Stimulated activated CD4-positive, alpha-beta T cell treated with anti-CD3 and anti-CD28 coated beads, TNF-alpha, amount 100 ng/mL, for 4 hours (primary cell): ENCODE measurements at places on chromosomes 4 and X.

GRCh38 chr4:156945532-156945931, 26.1 kb downstream of the PDGFC start:
- no peak for DNase-seq

GRCh38 chr4:125482822-125483221, 168.1 kb downstream of the FAT4 start:
- no peak for DNase-seq

GRCh38 chr4:138223231-138223910, 18.8 kb downstream of the SLC7A11 start:
- DNase-seq = no peak

- DNase-seq = no peak
Observed at GRCh38 chrX:149462849-149463248, 42.3 kb downstream of the IDS start.

DNA sequence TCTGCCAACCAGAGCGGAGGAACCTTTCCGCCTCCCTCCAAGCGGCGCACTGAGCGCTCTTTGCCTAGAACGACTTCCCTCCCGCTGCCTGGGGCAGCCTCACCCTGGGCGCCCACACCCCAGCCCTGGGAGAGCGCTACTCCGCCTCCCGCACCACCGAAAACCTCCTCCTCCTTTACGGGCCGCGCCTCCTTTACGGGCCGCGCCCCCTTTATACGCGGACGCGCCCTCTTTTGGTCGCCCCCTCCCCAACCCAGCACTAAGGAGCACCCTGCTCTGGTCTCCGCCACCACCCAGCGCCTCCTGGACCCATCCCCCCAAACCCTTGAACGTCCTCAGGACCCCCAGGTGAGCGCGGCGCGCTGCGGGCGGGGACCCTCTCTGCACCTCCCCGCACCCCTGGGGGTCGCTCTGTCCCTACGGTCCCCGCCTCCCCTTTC, 586 bp upstream of the NSG1 start:
- DNase-seq = peak; percentile 11

- no peak for DNase-seq
Observed at GRCh38 chr4:146648461-146648783, 9.7 kb downstream of the POU4F2 start.

- no peak for DNase-seq
Observed at GRCh38 chrX:114798907-114799306, 215.0 kb downstream of the HTR2C start.

GRCh38 chr4:155777971-155778735, 19.3 kb downstream of the GUCY1B1 start:
- DNase-seq = no peak

GRCh38 chrX:100247826-100248225, 162.2 kb downstream of the PCDH19 start:
- no peak for DNase-seq

DNA sequence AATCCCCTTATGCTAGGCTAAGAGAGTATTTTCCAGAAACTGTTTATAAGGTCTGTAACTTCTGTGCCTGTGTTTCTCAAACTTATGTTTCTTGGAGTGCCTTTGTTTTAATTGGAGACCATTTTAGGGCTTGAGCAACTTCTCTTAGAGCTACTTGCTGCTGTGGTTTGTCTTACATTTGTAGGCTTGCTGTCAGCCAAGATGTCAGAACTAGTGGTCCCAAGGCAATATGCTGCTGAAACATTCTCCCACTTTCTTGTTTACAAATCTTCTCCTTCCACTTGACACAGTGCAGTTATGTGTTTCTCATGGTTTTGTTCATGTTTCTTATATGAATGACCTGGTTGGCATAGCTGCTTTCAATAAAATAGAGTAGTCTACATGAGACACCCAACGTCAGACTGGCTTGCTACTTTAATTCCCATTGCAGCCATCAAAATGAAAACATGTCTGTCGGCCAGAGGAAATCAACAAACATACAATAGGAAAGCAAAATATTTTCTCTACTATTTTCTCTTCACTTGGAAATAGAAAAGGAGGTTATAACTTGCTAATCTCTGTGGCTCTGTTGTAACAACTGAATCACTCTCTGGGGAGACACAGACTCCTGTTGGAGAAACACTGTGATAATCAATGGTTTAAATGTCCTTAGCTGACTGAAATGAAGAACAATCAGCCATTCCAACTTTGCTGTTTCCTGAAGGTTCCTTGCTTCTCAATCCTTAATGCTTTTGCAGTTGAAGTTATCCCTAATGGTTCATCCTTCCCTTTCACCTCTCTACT, 426.4 kb downstream of the PDGFC start:
- no peak for DNase-seq

DNA sequence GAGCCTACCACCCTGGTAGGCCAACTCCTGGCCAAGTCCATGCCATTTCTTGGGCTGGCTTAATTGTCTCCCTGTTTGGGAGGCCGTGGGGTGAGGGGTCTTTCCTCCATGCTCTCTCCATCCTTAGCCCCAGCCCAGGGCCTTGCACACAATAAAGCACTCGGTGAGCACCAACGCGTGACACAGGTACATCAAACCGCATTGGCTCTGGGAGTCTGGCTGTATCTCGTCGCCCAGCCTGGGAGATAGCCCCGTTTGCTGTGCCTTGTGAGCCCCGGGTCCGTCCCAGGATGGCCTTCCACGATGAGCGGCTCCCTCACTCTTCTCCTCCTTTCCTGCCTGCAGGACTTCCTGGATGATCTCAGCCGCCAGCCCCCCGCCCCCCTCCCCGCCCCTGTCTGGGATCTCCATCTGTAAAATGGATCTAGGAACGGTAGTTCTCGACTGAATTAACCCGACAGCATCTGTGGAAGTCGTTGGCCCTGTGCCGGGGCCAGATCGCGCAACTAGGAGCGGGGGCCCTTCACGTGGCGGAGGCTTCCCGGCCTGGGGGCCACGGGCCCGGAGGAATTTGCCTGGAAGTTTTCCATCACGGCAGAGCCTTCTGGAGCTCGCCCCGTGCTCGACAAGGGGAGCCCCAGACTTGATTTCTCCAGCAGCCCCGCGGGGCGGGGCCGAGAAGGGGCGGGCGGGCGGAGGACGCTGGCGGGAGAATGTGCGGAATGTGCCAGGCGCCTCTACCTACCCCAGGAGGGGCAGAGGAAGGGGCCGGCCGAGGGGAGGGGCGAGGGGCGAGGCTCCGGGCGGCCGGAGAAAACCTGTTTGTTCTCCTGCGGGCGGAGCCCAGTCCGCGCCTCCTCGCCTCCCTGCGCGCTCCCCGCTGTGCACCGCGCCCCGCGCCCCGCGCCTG, at the start of gene ZNF185:
ZNF185 (plus strand) TSS at position 846 of the 910 bp plus-strand sequence. CDS start 16,423 bp downstream, outside the sequence.
- no peak for DNase-seq

- no peak for DNase-seq
Observed at GRCh38 chrX:10557166-10557565, 63.2 kb downstream of the MID1 start.

- DNase-seq = no peak
Observed at GRCh38 chr4:186691396-186691795, 32.3 kb downstream of the FAT1 start.

DNA sequence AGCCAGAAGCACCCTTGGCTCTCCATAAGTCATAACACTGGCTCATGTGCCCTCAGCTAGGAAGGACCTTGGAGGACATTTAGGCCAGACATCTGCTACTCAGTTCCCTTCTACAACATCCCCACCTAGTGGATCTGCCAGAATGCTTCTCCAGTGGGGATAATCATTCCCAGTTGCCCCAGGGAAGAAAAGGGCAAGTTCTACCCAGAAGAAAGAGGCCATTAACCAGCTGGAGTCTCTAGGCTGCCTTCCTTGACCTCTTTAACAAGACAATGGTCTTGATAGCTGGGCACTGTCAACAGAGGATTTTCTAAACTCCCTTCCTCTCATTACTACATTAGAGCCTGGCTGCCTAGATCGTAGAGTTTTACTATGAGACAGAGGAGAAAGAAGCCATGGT, 42.0 kb downstream of the LGI2 start:
- DNase-seq = no peak

- DNase-seq = no peak
Observed at GRCh38 chr4:79871961-79872360, 201.1 kb downstream of the ANTXR2 start.

DNA sequence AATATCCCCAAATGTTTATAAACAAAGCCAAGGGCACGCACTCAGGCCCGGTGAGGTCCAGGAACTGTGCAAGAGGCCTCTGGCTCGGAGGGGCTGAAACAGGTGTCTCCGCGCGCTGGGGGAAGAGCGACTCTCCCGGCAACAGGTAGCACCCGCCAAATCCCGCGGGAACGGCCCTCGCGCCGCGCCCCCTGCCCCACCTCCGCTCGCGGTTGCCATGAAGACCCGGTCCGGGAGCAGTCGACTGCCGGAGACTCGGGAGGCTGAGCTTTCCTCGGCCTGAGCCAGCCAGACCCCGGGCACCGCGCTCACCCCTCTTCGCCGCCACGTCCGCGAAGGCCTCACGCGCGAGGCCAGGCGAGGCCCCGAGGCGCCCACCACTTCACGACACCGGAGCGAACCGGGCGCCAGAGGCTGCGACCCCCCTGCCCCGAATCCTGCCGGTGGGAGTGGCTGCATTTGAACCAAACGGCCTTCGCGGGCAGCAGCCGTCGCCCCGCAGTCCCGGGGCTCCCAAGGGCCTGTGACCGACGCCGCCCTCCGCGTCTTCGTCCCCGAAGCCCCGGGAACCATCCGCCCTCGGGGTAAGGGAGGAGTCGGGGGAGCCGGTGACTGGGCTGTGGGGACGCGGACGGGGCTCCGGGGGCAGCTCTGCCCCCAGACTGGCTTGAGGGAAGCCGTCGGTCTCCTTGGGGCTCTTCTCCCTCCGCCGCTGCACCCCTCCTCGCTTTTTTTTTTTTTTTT, at the start of gene NSUN7:
NSUN7 (plus strand) TSS at position 239 of the 744 bp plus-strand sequence. CDS start 739 bp downstream, outside the sequence.
- DNase-seq = no peak

GRCh38 chr4:41532882-41533281, 5.1 kb upstream of the LIMCH1 start:
- no peak for DNase-seq

DNA sequence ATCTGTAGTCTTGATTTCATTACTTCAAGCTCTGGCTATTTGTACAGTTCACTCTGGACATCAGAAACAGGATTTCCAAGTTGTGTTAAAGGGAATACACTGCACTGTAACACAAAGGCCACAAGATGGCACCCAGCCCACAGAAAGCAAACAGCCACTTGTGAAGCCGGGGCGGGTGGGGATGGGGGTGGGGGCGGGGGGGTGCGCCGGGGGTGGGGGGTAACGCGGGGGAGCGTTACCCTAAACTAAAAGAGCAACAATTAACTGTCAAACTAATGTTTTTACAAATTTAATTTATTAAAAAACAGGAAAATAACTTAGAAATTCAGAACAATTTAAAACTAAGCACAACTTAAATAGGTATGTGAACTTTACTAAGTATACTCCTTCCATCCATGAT, 27.3 kb downstream of the PRDX4 start:
- DNase-seq = peak; percentile 5

- DNase-seq = no peak
Observed at GRCh38 chr4:163613383-163613782, 118.9 kb downstream of the TMA16 start.

DNA sequence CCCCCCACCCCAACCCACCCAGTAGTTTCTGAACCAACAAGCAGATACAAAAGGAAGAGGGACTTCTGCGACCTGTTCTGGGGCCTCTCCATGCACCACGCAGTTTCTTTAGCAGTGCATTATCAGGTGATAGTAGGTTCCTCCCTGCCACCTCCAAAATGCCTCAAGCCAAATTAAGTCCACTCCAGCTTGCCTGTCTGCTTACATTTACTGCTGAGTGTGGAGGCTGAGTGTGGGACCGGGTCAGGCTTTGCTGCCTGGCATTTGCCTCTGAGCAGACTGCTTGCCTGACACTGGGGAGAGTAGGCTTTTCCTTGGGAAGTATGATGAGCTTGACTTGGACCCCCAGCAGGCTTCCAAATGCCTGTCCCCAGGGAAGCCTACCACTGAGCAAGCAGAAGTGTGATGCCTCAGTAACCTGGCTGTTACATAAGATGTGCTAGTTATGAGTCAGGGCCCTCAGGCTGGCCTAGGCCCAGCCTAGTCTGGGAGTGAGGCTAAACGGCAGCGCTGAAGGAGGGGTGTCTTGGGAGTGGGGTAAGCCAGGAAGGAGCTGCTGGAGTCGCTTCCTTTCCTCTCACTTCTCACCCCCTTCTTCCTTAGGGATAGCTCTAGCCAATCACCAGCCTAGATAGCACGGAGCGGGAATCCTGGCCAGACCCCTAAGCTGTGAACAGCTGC, 9.0 kb downstream of the TSC22D3 start:
- no peak for DNase-seq

GRCh38 chr4:121421594-121421993, 40.8 kb upstream of the QRFPR start:
- no peak for DNase-seq

- no peak for DNase-seq
Observed at GRCh38 chr4:113101669-113102068, 52.2 kb downstream of the ANK2 start.

- no peak for DNase-seq
Observed at GRCh38 chr4:74544655-74545361, 99.9 kb downstream of the AREG start.

DNA sequence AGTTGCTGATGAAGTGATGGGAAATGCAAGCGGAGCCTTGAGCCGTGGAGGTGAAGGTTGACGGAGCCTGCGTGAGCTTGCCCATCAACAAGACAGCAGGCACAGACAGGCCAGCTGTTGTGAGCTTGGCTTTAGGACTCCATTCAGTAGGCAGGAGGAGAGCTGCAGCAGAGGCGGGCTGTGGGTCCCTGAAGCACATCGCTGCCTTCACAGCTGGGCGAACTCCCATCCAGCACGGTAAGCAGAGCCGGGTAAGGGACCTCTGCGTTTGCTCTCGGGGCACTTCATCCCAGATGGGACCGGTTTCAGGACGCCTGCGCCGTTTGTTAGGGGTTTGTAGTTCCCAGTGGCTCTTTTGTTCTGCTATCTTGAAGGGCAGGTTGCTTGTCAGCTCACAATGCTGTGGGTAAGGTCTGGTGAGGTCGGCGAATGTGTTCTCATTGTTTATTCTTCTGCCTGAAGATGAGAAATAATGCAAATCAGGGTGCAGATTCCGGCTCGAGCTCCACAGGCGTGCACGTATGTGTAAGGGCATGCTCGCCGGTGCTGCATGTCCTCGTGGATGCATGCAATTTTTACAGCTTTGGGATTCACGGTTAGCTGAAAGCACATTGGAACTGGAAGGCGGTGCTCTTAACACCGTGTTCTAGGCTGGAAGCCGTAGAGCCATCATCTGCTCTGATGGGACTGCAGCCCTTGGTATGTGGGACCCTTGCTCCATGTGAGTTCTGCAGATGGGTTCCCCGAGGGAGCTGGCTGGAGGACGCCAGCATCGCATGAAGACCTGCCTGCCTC, 54.6 kb upstream of the CLDN34 start:
- no peak for DNase-seq

- no peak for DNase-seq
Observed at GRCh38 chr4:183100298-183100599, 1.2 kb downstream of the WWC2 start.

GRCh38 chrX:130916636-130917422, 13.8 kb upstream of the ENOX2 start:
- peak; percentile 4 for DNase-seq

- DNase-seq = no peak
Observed at GRCh38 chr4:40648742-40649281, 19.1 kb upstream of the RBM47 start.

- no peak for DNase-seq
Observed at GRCh38 chr4:151771664-151772063, 10.9 kb upstream of the GATB start.
